ENCODE measurements at places on chromosomes 3 and 15.
A peak's percentile ranks its signal among the peaks of the same experiment; 100 is the strongest.

GRCh38 chr3:135784557-135784956, 181.0 kb upstream of the PPP2R3A start:
- DNase-seq: no peak

- DNase-seq: no peak
These were observed 103.0 kb downstream of the SUCNR1 start for GRCh38 chr3:151976211-151977050.

GRCh38 chr3:126553284-126554084, 5.2 kb downstream of the C3orf22 start:
- DNase-seq: no peak

DNA sequence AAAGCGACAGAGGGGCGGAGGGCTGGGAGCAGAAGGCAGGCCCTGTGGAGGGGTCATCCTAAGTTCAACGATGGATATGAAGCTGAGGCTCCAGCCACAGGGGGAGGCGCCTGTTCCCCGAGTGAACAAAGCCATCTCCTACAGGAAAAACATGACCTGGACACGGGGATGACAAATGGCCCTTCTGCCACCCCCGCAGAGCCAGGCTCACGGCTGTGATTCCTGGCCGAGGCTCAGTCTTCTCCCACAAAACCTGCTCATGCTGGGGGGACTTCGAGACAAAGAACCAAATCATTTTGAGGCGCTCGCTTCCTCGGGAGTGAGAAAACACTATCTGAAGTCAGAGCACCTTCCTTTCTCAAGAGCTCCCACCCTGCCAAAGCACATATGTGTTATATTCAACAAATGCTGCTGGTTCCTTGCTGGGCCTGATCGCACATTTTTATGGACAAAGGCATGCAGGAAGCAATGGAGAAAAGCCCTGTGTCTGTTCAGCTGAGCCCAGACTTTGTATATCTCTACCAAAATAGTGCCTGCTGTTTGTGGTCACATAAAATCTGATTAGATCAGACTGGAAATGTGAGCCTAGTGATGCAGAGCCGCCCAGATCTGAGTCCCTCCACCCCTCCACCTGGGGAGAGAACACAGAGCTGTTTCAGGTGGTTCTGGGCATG, 5.6 kb downstream of the RBP1 start:
- DNase-seq: peak; percentile 16

DNA sequence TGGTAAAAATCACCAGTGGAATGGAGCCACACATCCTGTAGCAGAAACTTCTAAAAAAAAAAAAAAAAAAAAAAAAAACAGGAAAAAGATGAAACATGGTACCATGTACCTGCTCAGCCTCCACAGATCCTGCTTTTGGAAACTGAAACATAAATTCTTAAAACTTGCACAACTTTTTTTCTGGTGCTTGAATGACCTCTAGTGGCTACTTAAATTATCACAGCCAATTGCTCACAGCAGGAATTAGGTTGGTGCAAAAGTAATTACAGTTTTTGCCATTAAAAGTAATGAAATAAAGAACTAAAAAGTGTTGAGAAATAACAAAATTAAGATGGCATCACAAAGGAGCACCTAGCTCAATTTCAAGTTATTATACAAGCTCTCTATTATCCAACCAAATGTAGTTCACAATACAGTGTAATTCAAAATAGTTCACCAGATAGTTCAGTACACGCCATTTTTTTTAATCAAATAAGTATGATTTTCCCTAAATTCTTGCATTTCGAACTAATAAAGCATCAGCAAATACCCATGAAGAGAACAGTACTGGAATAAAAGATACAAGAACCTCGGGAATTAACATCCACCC, 80.6 kb downstream of the ULK4 start:
- DNase-seq: no peak

DNA sequence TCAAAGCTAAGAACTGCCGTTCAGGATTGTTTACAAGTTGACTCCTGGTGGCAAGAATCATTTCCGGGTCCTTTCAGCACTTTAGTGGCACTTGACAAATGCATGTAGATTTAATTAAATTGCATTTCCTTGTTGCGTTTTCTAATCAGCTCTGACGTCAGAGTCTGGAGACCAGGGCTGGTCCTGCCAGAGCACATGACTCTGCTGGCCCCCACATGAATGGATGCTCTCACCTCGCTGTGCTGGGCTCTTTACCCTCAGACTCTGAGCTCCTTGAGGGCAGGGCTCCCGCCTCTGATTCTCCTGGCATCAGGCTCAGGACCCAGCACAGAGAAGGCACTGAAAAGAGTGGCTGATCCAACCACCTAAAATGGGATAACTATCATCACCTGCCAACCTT, 69.4 kb downstream of the FEM1B start:
- DNase-seq: no peak

- DNase-seq: no peak
These were observed 211.0 kb upstream of the TTC14 start for GRCh38 chr3:180391001-180391400.

DNA sequence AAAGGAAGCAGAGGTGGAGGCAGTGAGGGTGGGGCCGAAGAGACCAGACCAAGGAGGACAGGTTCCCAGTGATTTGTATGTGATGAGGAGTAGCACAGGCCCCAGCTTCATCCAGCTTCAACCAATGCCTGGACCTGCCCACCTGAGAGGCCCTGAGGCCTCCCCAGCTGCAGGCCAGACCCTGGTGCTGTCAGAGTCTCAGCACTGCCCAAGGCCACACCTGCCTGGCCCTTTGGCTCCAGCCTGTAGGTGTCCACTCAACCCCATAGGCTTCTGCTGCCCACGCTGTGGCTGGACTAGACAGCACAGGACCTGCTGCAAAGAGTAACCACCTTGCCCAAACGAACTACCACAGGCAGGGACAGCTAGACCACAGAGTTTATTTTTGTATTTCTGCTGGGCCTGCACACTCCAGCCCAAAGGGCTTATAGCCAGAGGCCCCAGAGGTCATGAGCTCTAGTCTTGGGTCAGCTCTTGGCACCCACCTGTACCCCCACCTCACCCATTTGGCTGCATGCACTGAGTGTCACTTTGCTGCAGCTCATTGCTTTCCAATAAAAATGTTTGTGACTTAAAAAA, 81.9 kb upstream of the CDV3 start:
- DNase-seq: no peak

- DNase-seq: no peak
These were observed 593.3 kb downstream of the FOXP1 start for GRCh38 chr3:70990185-70990584.

- DNase-seq: no peak
These were observed 102.9 kb downstream of the PDZRN3 start for GRCh38 chr3:73521734-73522336.

DNA sequence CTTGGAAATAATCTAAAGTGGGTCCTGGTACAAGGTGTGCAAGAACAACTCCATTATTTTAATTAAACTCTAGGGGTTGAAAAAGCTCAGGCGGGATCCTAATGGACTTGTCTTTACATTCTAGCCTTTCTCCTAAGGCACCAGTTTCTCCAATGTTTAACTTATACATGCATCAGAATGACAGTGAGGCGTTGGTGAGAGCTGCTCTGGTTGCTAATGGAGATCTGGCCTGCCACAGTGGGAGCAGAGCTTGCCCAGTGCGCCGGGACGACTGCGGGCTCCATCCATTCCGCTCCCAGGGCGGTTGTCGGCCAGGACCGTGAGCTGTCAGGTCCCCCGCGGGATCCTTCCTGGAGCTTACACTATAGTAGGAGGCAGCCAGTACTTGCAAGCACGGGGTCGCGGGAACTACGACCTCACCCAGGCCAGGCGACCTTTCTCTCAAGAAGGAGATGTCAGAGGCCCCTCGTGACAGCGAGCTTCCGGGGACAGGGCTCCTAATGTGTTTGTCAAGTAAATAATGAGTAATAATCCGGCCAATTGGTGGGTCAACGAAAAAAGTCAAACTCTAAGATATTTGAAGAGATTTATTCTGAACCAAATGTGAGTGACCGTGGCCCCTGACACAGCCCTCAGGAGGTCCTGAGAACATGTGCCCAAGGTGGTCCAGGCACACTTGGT, 991 bp upstream of the HIGD1A start:
- DNase-seq: no peak

- no peak for DNase-seq
These were observed 62.8 kb downstream of the SGO1 start for GRCh38 chr3:20123131-20123652.

GRCh38 chr3:66863205-66864111, 134.6 kb upstream of the KBTBD8 start:
- no peak for DNase-seq

GRCh38 chr15:58069008-58069407, 3.5 kb upstream of the ALDH1A2 start:
- no peak for DNase-seq

GRCh38 chr15:82647045-82647834, at the start of gene CPEB1:
TSS of gene CPEB1 (minus strand) at chr15:82647363. CDS start at chr15:82628459, 18,904 bp downstream.
- DNase-seq: peak; percentile 66

DNA sequence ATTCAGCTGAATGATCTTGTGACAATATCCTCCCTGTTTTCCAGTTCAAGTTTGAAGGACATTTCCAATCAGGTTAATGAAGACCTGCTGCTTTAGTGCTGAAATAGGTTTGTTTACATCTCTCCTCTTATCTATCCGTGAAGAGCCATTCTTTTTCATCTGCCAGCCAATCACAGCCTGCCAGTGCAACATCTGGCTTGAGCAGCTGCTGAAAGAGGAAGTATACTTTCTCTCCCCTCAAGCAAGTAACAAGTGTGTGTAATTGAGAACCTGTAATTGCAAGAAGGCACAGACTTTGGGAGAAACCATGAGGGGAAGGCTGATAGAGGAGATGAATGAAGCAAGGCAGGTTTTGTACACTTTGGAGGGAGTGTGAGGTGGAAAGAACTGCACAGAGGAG, 404.3 kb downstream of the AGBL1 start:
- no peak for DNase-seq

DNA sequence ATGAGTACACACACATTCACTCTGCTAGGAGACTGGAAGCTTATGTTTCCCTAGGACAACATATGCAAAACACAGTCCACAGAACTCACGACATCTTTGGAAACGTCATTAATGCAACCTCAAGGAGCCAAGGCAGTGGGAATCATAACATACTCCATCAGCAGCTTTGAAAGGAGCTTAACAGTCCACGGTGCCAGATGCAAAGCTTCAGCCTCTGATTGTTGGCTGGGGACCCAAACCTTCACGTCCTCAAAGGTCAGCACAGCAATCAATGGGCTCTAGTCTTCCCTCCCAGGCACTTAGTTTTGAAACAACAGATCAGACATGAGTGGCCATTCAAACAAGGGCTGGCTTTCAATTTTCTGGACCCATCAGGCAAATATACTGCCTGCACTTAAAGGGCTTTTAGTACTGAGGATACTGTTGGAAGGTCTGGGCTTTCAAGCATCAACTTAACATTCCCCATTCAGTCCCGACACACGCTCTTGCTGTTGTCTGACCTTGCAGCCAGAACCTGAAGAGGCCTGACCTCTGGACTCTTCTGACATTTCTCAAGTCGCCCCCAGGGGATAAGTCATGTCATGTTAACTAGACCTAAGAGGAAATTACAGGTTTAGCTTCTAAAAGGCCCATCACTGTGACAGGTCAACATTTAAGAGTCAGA, 223.0 kb downstream of the PDZRN3 start:
- DNase-seq: no peak

DNA sequence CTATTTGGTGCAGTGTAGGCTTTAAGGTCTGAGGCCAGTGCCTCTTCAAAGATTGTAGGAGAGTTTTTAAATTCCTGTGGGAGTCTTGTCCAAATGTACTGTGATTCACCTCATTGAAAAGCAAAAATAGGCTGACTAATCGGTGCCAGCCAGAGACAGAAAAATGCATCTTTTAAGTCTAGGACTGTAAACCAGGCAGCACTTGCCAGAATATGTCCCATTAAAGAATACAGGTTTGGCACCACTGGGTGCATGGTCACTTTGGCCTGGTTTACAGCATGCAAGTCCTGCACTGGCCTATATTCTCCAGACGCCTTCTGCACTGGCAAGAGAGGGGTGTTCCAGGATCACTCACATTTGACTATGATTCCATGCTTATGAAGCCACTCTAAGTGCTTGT, 20.3 kb upstream of the NOX5 start:
- DNase-seq: no peak

DNA sequence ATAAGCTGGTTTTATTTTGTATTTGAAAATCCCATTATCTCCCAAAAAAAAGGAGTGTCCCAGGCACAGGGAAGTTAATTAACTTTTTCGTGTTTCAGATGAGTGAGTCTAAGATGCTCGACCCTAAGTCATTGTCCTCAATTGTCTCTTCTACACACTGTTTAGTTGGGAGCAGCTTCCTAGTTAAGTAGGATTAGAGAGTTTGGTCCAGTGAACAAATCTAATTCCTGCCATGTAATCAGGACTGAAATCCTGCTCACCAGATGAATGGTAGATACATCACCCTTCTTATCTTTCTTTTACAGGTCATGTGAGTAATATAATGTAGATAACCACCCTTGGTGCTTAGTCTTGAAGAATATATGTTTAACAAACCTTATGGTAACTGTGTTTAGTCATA, 228.9 kb upstream of the MANF start:
- no peak for DNase-seq

DNA sequence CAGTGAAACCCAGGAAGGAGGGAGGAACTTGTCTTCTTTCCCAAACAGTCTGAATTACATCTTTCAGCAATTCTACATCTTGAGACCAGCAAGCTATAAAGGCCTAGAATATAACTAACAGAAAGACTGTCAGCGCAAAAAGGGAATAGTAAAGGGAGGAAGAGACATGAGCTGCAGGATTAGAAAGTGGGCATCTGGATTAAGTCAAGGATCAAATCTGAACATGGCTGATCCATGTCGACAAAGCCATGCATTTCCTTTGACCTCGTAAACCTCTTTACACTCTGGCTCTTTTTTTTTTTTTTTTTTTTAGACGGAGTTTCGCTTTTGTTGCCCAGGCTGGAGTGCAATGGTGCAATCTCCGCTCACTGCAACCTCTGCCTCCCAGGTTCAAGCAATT, 35.4 kb upstream of the KCNMB3 start:
- no peak for DNase-seq

GRCh38 chr15:64245405-64245804, 82.6 kb upstream of the PPIB start:
- DNase-seq: no peak

GRCh38 chr15:67022587-67023105, 42.8 kb upstream of the SMAD3 start:
- no peak for DNase-seq

DNA sequence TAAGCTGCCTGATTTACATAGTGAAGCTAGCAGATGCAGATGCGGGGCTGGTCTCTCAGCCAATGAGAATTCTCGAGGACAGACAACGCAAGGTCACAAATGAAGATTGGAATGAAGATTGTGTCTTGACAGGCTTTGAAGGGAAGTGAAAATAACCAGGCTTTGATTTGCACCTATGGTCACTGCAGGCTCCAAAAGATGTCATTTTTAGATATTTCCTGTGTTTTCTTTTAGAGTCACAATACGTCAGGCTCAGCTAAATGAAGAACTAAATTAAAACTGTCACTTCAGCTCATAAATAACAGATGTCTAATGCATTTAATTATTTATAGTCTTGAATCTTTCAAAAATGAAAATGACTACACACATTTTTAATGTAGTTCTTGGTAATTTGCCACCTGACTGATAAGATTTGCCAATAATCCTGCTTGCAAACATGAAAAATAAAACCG, 99.5 kb downstream of the SQOR start:
- DNase-seq: no peak

- no peak for DNase-seq
These were observed 361.4 kb upstream of the ICE2 start for GRCh38 chr15:60840306-60840702.

GRCh38 chr3:126476166-126477060, 722 bp upstream of the ZXDC start:
- no peak for DNase-seq
